ENCODE measurements at places on chromosomes 6 and 20. TPM values are rescaled to one million over a fixed set of nuclear protein-coding genes. Genes with fewer than 3 reads are reported as not detected.

CRISP3 gene
- polyA plus RNA-seq = 0.29 TPM

IL20RA gene
- not detected for polyA plus RNA-seq

DNA sequence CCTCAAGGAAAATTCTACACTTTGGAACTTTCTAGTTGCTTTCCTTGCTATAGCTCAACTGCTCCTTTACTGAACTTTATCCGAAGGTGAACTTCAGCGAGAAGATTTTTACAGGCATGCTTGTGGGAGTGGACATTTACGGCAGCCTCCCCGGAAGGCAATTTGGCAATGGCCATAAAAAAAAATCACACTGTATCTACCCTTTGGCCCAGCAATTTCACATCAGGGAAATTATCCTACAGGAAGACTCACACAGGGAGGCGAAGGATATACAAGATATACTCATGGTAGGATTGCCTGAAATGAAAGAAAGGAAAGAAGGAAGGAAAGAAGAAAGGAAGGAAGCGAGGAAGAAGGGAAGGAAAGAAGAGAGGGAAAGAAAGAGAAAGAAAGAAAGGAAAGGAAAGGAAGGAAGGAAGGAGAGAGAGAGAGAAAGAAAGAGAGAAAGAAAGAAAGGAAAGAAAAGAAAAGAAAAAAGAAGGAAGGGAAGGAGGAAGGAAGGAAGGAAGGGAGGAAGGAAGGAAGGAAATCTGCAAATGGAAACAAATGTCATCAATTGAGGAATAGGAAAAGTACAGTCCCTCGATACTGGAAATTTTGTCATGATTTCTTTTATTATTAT lies 25.7 kb downstream of the OVOL2 start:
- DNase-seq = no peak

DNA sequence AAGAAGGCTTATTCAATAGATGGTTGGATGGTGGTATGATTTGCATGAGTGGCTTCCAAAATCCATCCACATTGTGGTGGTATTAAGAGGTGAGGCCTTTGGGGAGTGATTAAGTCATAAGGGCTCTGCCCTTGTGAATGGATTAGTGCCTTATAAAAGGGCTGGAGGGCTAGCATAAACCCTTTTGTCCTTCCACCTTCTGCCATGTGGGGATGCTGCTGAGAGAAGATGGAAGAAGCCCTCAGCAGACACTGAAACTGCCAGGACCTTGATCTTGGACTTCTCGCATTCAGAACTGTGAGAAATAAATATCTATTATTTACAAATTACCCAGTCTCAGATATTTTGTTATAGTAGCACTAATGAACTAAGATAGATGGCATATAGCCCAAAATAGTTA lies 27.8 kb upstream of the SRPK1 start:
- DNase-seq = no peak

DNA sequence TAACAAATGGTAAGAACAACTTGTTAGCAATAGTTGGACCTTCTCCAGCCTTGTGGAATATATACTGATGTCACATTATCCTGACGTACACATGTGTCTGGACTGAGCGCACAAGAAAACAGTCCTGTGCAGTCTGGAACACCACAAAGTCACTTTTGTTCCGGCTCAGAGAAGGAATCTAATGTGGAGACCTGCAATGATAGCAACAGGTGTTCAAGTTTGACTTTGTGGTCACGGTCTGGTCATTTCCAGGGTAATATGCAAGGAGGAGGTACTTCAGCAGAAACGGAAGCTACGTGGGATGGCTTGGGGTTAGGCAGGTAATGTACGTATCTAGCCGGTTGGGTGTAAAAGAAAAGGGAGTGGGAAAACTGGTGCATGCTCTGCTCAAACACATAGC lies 687.2 kb upstream of the AGPAT4 start:
- no peak for DNase-seq

DNA sequence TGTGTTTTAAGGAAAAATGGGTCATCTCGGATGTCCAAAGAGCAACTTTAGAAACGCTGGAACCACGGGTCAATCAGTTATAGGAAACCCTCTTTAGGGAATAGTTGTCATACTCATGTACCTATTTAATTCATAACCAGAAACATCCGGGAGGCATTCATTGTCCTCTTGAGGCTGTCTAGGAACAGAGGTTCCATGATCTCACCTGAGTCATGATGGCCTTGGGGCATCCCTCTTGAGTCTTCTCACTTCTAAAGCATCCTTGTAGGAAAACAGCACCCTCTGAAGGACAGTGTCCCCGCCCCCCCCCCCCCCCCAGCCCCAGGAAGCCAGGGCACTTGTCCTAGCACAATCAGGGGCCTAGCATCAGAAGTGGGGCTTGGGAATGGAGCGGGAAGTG lies 46.3 kb upstream of the CDH4 start:
- no peak for DNase-seq
